ENCODE measurements at places on chromosomes 4 and X. TPM values are rescaled to one million over a fixed set of nuclear protein-coding genes. Genes with fewer than 3 reads are reported as not detected.
A peak's percentile ranks its signal among the peaks of the same experiment; 100 is the strongest.

GRCh38 chrX:26845056-26845455 lies 618.1 kb downstream of the PPP4R3C start:
- no peak for ATAC-seq

DNA sequence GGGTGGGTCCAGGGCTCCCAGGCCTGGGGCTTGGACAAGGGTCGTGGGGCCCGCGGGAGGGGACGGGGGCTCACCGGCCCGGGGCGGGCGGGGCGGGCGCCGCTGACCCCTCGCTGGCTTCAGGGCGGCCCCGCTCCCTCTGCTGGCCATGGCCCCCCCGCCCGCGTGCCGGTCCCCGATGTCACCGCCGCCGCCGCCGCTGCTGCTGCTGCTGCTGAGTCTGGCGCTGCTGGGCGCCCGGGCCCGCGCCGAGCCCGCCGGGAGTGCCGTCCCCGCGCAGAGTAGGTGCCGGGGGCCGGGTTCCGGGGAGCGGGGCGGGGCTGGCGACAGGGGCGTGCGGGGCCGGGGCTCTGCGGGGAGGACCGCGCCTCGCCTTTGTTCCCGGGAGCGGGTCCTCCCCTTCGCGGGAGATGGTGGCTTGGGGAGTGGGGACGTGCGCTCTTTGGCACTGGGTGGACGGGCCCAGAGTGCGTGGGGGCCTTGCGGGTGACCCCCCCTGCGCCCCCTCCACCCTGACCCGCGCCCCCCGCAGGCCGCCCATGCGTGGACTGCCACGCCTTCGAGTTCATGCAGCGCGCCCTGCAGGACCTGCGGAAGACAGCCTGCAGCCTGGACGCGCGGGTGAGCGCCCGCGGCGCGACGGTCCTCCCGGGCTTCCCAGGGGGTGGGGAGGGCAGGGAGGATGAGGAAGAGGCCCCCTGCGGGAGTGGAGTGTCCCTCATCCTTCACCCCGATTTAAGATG lies 16.8 kb upstream of the NAT8L start:
- ATAC-seq: peak; percentile 62

DNA sequence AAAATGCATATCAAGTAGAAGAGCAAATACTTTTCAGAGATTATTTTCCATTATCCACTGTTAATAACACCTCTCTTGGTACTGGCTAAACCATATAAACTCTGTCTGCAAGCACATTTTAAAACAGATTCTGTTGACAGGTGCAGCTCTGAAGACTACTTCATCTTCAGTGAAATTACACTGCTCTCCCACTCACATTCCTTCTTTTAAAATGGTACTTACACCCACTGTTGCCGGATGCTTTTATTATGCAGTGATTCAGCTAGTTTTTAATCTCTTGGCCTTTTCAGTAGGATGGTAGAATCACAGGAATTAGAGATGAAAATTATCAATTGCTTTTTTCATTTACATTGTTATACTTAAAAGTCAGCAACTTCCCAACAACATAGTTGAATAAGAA lies 381.6 kb downstream of the GASK1B start:
- ATAC-seq: no peak

DNA sequence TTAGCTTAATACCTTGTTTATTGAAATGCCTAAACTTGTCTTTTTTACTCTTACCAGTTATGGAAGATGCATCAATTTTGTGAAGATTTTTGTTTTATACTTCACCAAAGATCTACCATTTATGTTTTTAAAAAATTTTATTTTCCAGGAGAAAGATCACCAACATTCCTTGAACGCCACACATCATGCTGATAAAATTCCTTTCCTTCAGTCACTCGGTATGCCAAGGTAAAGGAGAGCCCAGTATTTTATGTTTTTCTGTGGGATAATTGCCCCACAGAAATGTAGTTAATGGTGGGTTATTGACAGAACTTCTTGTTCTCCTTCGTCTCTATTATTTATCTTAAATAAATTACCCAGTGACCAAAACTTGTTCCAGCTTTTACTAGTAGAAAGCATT lies 217.0 kb downstream of the GC start:
- ATAC-seq: no peak

DNA sequence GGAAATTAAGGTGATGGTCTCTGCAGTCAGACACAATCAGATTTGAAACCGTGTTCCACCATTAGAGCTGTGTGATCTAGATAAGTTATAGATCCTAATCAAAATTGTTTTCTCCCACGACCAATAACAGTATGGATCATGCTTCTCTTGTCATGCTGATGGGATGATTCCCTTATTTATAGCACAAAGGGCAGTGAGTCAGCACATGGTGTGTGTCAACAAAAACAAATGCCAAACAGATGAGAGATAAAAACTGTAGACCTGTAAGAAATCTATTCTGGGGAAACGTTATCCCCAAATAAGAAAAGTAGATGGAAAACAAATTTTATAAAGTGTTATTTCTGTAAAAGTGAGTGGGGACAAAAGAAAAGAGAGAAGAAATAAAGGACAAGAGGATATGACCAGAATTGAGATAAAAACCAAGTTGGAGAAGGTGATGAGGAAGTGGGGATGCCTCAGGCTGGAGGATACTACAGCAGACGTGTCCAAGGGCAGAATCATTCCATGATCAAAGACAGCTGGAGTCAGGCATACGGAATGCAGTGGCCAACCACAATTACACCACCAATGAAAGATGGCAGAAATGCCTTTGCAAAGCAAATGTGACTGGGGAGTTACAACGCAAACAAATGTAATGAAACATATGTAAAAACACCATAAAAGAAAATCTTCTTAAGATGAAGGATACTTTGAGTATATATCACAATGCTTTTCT lies 377.8 kb upstream of the PRKX start:
- ATAC-seq: no peak

- no peak for ATAC-seq
Measured at GRCh38 chr4:74223801-74224200, 65.9 kb downstream of the MTHFD2L start.

DNA sequence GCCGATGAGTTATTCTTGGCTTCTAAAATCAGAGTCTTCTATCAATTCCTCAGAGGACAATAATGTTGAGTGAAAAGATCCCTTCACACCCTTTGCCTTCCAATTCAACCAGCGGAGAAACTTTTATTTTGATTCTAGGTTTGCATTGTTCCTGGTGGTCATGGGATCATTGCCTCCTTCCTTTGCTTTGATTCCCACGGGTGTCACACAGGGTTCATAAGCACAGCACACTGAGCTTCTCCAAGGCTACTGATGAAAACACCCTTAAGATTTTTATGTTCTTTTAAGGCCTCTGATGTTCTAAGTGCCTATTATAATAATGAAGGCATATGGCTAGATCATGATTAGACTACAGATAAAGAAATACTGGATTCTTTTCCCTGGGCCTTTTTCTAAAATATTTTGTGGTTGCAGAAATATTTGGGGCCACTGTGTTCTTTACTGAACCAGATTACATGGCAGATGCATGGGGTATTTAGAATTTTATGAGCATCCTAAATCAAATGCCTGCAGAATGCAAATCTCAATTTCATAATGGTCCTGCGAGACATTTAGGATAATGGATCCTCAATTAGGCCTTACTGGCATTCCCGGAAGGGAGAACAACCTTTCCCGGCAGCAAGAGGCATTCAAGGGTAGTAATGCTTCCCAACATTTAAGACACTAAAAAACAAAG lies 43.9 kb upstream of the FGFBP2 start:
- ATAC-seq: no peak

DNA sequence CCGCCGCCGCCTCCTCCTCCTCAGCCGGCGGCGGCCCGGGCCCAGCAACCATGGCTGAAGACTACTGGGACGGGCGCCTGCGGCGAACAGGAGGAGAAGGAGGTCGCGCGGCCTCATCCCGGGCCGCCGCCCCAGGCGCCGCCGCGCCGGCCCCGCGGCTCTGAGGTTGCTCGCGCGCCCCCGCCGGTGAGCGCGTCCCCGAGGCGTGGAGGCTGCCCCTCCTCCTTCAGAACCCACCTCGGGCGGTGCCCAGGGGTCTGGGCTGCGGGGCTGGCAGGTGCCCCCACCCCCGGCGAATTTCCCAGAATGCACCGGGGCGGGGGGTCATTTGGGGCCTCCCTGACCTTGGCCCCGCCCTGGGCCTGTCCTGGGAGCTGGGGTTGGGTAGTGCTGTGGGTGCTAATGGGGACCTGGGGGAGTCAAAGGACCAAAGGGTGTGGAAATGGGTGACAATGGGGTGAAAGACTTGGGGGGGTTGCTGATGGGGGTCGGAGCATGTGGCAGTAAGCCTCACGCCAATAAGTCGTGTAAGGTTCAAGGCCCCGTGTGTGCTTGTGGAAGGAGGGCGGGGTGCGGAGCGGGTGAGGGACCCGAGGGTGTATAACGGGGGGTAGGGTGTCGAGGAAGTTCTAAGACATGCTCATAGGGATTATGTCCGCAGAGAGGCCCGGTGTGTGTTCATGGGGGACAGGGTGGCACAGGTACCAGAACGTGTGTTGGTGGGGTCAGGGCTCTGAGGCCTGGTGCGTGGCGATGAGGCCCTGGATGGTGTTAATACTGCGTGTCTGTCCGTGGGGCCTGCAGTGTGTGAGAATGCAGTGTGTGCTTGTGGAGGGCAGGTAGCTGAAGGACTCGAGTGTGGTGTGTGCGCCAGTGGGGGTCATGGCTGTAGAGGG lies 687 bp downstream of the CDK16 start:
- ATAC-seq: no peak

DNA sequence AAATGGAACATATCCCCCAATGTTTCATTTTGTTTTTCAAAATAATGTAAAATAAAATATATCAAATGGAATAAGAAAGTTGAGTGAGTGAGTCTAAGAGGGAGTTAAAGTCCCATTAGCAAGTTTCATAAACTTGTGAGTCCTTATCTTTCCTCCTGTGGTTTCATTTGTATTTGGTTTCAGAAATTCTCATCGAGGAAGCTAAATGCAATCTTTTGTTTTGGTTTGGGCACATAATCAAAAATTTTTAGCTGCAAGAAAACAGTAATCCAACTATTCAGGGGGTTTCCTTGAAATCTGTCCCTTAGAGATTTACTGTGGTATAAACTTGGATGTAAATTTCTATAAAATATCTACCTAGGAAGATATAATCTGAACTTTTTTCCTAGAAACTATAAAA lies 124.2 kb downstream of the CAMK2D start:
- ATAC-seq: peak; percentile 45

- peak; percentile 29 for ATAC-seq
Measured at GRCh38 chr4:2598511-2599303, 62.3 kb downstream of the FAM193A start.

- no peak for ATAC-seq
Measured at GRCh38 chr4:8688908-8689445, 96.4 kb downstream of the CPZ start.

- no peak for ATAC-seq
Measured at GRCh38 chrX:40853816-40854123, 118.4 kb upstream of the MED14 start.

DNA sequence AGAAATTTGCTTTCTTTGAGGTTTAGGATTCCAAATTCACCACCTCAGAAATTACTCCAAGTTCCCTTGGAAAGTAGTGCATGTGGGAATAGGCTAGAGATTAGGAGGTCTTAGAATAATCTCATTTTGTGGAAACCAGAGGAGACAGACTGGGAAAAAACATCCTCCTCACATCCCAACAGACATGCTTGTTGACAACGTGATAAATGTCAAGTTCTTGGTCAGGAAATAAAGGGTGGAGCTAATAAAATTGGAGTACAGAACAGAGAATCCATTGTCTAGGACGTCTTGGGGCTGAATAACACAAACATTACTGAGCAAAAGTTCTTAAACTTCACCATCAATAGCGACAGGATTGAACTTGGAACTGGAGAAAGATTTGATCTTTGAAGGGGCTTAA lies 233.4 kb downstream of the PABPC4L start:
- ATAC-seq: no peak

DNA sequence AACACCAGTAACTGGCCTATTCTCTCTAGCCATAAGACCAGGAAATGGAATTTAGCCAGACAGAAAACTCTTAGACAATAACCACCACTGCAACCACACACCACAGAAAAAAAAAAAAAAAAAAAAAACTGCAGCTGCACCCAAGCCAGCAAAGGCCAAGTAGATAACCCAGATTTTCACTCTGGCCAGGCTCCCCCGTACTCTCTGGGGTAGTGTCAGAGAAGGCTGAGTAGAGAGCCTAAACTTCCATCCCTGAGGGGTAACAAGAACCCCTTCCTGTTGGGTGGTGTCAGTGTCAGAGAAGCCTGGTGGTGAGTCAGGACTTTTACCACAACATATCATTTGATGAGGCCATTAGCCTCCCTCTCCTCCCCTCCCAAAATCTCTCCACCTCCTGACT lies 5.6 kb upstream of the DLG3 start:
- ATAC-seq: peak; percentile 64

- ATAC-seq: no peak
Measured at GRCh38 chr4:85512446-85513205, 37.7 kb downstream of the ARHGAP24 start.

GRCh38 chr4:128812442-128813235 lies 3.1 kb downstream of the JADE1 start:
- ATAC-seq: peak; percentile 11

- ATAC-seq: no peak
Measured at GRCh38 chr4:125705681-125706080, 390.9 kb downstream of the FAT4 start.

GRCh38 chr4:1693131-1693896 lies 9.2 kb upstream of the FAM53A start:
- peak; percentile 94 for ATAC-seq

DNA sequence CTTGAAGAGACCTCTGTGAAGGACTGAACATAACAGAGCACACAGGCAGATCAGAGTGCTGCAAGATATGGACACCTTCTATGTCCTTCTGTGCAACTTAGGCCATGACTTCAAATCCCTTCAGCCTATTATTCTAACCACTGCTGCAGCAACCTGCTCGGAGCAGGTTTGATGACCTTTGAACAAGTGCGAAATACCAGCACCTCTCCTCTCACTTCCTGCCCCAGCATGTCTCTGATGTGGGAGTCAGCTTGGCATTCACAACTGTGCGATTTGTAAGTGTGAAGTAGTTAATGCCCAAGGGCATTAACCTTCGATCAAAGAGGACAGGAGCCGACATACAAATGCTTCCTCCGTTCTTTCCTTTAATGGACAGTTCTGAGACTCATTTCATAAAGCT lies 1.6 kb upstream of the EXOC1 start:
- no peak for ATAC-seq

DNA sequence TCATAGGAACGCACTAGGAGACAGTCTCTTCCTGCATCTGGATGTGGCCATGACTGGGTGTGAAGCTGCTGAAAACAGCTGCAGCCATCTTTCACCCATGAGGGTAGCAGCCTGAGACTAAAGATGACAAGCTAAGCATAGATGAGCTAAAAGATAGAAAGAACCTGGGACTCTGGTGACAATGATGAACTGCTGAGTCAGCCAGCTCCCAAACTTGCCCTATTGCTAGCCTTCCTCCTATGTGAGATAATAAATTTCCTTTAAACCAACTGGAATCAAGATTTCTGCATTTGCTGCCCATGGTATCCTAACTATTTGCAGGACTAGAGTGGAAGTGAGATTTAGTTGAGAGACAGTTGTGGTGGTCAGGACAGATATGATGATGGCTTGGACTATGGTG lies 21.0 kb upstream of the PI4K2B start:
- ATAC-seq: no peak

Gene USP9X
- total RNA-seq: 63.3 TPM

Gene LUZP4
- total RNA-seq: not detected

Gene PITX2
- 0.13 TPM for total RNA-seq

Gene TACR3
- not detected for total RNA-seq

Gene DMP1
- not detected for total RNA-seq

Gene ACE2
- 0.16 TPM for total RNA-seq

Gene LRIT3
- 0.52 TPM for total RNA-seq

Gene CRMP1
- not detected for total RNA-seq

Gene CLIC2
- total RNA-seq: 0.74 TPM

Gene SPACA5
- not detected for total RNA-seq

Gene FAAH2
- total RNA-seq: 3.9 TPM
